ENCODE measurements at places on chromosomes 13 and 19. TPM values are rescaled to one million over a fixed set of nuclear protein-coding genes. Genes with fewer than 3 reads are reported as not detected.

- H3K4me1 ChIP-seq: peaks cover 15% of the 10 kb centered on the region
- peak overlapping the region; percentile 77 for H3K27ac ChIP-seq
- peaks cover 7% of the 10 kb centered on the region for H3K36me3 ChIP-seq
- H3K4me3 ChIP-seq: peak overlapping the region; percentile 99
- H3K27me3 ChIP-seq: no peaks in the 10 kb centered on the region
These were observed 656 bp upstream of the ZNF324 start for GRCh38 chr19:58466089-58466759.

DNA sequence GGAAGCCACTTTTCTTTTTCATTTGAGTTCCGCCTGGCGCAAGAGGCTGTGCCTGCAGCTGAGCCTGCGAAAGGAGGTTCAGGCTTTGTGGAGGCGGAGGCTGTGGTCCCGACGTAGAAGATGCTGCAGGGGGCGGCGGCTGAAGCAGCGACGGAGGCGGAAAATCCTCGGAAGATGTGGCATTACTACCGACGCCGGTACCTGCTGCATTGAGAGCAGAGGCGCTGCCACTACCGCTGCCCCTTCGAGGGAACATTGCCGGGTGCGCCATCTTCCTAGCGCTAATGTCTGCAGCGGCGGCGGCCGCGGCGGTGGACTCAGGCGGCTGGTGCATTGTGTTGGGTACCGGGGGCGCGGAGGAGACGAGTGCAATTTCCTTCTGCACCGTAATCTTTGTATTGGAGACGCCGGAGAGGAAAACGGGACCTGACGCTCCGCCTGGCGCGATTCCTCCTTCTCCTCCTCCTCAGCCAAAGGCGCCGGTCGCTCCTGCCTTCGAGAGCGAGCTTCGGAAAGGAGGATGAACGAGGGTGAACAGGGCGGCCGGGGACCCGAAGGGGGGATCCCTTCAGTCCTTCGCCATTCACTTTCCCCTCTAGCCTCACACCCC lies at the start of gene TSC22D1:
Gene TSC22D1, minus strand, starts transcription at position 590 of the 610 bp plus-strand sequence. Its CDS starts 256 bp downstream, at position 334.
- H3K27me3 ChIP-seq: no peaks in the 10 kb centered on the region
- H3K4me3 ChIP-seq: peak within 1 kb of the TSS; percentile 96
- H3K36me3 ChIP-seq: no peaks in the 10 kb centered on the region
- H3K4me1 ChIP-seq: peaks cover 50% of the 10 kb centered on the region

GRCh38 chr13:50513300-50513877 lies 330.1 kb downstream of the DLEU7 start:
- peak overlapping the region; percentile 41 for H3K4me3 ChIP-seq
- no peaks in the 10 kb centered on the region for H3K36me3 ChIP-seq
- peak overlapping the region; percentile 85 for H3K27ac ChIP-seq
- H3K4me1 ChIP-seq: peaks cover 26% of the 10 kb centered on the region

- H3K27ac ChIP-seq: no peak overlapping the region
- no peaks in the 10 kb centered on the region for H3K36me3 ChIP-seq
- H3K27me3 ChIP-seq: peaks cover 19% of the 10 kb centered on the region
- H3K4me1 ChIP-seq: no peaks in the 10 kb centered on the region
These were observed 222.3 kb downstream of the TEX29 start for GRCh38 chr13:111542530-111543341.

- DNase-seq: no peak
- no peak overlapping the region for H3K4me3 ChIP-seq
- no peaks in the 10 kb centered on the region for H3K4me1 ChIP-seq
These were observed 626.1 kb downstream of the DACH1 start for GRCh38 chr13:71240911-71241310.

DNA sequence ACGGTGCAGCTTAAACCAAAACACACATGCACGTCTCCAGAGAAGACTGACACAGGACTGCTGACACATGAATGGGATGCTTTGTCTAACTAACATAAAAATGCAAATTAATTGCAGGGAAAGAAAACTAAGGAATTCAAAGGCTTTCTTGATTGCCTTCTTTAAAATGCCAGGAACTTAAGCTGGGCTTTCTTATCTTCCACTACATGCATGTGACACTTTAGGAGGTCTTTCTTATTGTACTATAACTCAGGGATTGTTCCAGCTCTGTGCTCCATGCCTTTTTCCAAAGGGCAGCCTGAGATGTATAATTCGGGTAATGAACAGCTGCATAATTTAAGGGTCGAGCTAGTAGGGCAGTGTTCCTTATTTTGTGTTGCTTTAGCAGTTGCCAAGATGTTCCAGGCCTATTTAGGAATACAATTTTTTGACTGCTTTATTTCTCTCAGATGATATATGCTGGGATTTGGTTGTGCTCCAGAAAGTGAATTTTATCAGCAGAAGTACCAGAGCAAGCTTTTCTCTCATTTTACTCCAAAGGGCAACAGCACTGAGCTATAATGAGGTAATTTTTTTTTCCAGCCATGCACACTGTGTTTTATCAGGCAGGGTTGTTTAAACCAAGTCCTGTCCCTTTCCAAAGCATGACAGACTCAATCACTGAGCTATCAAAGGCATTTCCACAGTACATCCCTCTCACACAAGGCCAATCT lies 885.2 kb downstream of the PCDH9 start:
- H3K4me1 ChIP-seq: no peaks in the 10 kb centered on the region
- no peaks in the 10 kb centered on the region for H3K27me3 ChIP-seq
- DNase-seq: no peak
- no peaks in the 10 kb centered on the region for H3K36me3 ChIP-seq

DNA sequence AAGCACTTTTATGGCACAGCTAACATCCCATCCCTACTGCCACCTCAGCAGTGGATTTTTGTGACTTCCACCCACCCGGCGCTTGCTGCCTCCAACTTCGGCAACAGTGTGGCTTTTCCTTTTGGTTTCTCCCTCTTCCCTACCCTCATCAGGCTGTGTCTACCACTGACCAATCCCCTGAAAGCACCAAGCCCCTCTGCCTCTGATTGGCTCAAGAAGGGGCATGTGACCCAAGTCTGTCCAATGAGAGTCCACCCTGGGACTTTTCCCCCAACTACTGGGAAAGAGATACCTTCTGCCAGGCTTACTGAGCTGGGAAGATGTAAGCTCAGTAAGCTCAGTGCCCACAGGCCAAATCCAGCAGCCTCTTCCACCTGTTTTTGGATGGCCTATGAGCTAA lies 5.8 kb downstream of the SMIM7 start:
- peaks cover 13% of the 10 kb centered on the region for H3K4me1 ChIP-seq
- DNase-seq: no peak
- no peaks in the 10 kb centered on the region for H3K27me3 ChIP-seq
- H3K27ac ChIP-seq: no peak overlapping the region

GRCh38 chr13:109955598-109955997 lies 169.2 kb upstream of the IRS2 start:
- no peaks in the 10 kb centered on the region for H3K4me1 ChIP-seq
- no peaks in the 10 kb centered on the region for H3K36me3 ChIP-seq
- DNase-seq: no peak
- no peaks in the 10 kb centered on the region for H3K27me3 ChIP-seq

The ZSCAN1 gene
- not detected for total RNA-seq

GRCh38 chr19:42113641-42114348 lies 18.5 kb downstream of the POU2F2 start:
- H3K27me3 ChIP-seq: no peaks in the 10 kb centered on the region
- H3K27ac ChIP-seq: peak overlapping the region; percentile 47
- no peak for DNase-seq
- H3K4me3 ChIP-seq: no peak overlapping the region
- H3K36me3 ChIP-seq: no peaks in the 10 kb centered on the region
- peaks cover 11% of the 10 kb centered on the region for H3K4me1 ChIP-seq

DNA sequence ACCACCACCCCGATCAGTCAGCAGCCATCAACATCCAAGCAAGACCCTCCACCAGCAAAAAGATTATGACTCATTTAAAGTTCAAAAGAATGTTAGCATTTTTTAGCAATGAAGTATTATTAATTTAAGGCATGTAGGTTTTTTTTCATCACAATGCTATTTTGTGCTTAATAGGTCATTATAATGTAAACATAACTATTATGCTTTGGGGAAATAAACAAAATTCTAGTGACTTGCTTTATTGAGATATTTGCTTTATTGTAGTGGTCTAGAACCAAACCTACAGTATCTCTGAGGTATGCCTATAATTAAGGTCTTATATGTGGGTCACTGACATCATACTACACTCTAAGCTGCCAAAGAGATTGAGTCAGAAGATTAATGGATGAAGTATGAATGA lies 20.0 kb downstream of the KLF12 start:
- no peak for DNase-seq
- H3K27me3 ChIP-seq: no peaks in the 10 kb centered on the region
- H3K27ac ChIP-seq: no peak overlapping the region
- no peak overlapping the region for H3K4me3 ChIP-seq

DNA sequence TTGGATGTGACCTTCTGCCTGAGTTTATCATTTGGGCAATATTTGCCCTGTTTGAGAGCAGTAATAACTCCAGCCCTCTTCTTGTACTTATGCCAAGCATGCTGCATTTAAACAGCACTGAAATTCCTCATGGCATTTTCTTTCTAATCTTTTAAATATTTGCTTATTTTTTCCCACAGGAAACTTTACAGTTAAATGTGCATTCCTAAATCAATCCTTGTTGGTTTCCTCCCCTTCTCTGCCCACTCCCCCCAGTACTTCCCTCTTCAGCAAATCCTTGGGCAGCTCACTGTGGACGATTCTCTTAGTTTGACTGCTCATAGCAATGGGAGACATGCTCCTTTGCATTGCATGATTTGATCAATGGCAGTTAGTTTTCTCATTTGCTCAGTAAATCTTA lies 68.7 kb downstream of the RAP2A start:
- H3K27me3 ChIP-seq: no peaks in the 10 kb centered on the region
- no peak overlapping the region for H3K4me3 ChIP-seq
- H3K36me3 ChIP-seq: no peaks in the 10 kb centered on the region
- H3K4me1 ChIP-seq: no peaks in the 10 kb centered on the region
- H3K27ac ChIP-seq: no peak overlapping the region
- no peak for DNase-seq

The GJB6 gene
- 0.68 TPM for total RNA-seq

DNA sequence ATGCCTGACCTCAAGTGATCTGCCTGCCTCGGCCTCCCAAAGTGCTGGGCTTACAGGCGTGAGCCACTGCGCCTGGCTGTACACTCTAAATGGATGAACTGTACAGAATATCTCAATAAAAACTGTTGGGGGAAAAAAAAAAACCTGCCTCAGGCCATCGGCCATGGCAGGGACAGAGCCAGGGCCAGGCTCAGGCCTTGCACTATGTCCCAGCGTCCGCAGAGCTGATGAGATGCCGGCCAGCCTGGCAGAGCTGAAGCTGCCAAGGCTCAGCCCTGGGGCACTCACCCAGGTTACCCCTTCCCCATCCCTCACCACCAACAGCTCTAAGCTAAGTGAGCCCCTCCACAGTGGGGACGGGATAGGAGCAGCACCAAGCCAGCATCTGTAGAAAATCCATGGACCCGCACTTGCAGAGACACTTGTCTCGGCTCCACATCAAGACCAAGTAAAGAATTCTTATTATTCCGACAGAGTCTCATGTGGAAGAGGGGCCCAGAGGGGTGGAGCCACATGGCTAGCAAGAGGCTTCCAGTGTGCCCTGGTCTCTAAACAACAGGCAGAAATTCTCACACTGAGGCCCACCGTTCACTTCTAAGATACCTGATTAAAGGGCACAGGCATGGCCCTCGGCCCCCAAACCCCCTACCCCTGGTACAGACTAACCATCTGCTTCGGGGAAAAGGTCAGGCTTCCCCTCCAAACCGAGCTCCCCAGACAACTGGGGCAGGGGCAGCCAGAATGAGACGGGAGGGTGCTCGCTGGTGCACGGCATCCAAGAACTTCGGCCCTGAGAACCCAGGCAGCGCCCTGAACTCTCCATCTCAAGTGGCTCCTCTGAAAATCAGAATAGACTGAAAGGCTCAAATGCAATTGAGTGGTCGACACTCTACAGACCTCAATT lies 5.8 kb downstream of the PPP6R1 start:
- DNase-seq: no peak
- H3K27ac ChIP-seq: peak overlapping the region; percentile 77
- H3K27me3 ChIP-seq: no peaks in the 10 kb centered on the region
- H3K4me1 ChIP-seq: peaks cover 91% of the 10 kb centered on the region

DNA sequence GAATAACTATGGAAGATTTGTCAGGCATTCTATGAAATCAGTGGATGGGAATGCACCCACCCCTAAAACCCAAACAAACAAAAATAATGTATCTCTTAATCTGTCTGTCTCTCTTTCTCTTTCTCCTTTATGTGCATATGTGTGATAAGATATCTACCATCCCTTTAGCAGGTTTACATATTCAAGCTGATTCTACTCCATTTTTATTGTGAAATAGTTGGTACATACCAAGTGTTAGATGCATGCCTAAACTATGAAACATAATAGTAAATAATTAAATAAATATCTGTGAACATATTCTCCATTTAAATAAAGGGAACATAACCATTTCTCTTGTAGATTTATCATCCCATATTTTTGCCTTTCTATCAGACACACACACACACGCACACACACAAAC lies 121.8 kb upstream of the PCDH9 start:
- H3K27ac ChIP-seq: no peak overlapping the region
- H3K4me3 ChIP-seq: no peak overlapping the region
- H3K27me3 ChIP-seq: no peaks in the 10 kb centered on the region
- no peaks in the 10 kb centered on the region for H3K4me1 ChIP-seq

DNA sequence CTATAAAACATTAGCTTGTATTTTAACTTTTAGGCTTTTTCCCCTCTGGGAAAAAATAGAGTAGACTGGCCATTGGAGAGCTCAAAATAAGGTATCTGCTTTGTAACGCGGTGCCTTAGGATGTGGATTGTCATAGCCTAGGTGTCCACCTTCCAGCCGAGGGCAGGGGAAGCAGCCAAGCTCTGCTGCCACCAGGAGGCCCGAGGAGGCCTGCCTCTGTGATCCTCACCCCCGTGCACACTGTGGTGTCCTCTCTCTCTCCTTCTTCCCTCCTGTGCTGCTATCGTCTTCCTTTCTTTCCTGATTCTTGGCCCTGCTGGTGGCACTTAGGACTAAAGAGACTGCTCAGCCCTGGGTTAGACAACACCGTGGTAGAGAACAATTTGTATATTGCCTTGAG lies 11.3 kb downstream of the HNRNPM start:
- no peak overlapping the region for H3K4me3 ChIP-seq
- H3K4me1 ChIP-seq: peaks cover 35% of the 10 kb centered on the region
- no peak overlapping the region for H3K27ac ChIP-seq

The COX7A1 gene
- not detected for total RNA-seq

DNA sequence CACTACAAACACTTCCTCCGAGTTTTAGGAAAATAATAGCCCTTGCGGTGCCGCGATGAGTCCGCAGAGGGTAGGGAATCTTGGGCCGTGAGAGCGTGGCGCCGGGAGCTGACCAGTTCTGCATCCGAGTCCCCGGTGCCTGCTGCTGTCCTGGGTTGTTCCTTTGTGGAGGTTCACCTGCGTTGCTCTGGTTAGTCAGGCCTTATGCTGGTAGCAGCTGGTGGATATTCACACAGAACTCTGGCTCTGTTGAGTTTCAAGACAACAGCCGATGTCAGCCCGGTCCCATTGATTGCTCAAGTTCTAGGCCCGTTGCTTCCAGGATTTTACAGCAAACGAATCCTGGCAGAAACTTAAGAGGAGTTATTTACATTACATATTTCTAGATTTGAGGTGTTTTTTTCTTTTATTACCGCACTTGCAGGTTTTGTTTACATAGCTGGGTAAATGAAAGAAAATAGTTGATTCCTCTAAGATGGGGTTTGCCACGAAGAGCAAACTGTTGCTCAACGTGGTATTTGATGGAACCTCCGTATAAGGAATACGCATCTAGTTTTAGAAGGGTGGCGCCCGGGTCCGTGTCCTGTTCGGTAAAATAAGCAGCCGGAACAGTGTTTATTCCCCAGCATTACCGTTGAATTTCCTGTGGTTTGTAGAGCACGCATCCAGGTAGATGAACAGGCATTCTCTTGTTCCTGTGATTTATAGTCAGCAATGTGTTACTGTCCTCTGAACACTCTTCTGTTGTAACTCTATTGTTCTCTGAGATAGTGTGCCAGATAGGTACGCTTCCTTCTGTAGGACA lies 1.3 kb downstream of the CLDN10 start:
- no peak for DNase-seq
- no peak overlapping the region for H3K27ac ChIP-seq
- peaks cover 84% of the 10 kb centered on the region for H3K27me3 ChIP-seq
- H3K4me1 ChIP-seq: peaks cover 8% of the 10 kb centered on the region
- H3K4me3 ChIP-seq: no peak overlapping the region
- H3K36me3 ChIP-seq: no peaks in the 10 kb centered on the region

The TMEM38A gene
- total RNA-seq: 9.7 TPM

The GRK1 gene
- total RNA-seq: not detected

Data from transverse colon (tissue), 4 donors.